T-helper 17 cell (primary cell): ENCODE measurements at places on chromosomes 7 and 10.

GRCh38 chr10:3169271-3169670 is 3.3 kb downstream of the PITRM1 start:
- DNase-seq, result no peak

DNA sequence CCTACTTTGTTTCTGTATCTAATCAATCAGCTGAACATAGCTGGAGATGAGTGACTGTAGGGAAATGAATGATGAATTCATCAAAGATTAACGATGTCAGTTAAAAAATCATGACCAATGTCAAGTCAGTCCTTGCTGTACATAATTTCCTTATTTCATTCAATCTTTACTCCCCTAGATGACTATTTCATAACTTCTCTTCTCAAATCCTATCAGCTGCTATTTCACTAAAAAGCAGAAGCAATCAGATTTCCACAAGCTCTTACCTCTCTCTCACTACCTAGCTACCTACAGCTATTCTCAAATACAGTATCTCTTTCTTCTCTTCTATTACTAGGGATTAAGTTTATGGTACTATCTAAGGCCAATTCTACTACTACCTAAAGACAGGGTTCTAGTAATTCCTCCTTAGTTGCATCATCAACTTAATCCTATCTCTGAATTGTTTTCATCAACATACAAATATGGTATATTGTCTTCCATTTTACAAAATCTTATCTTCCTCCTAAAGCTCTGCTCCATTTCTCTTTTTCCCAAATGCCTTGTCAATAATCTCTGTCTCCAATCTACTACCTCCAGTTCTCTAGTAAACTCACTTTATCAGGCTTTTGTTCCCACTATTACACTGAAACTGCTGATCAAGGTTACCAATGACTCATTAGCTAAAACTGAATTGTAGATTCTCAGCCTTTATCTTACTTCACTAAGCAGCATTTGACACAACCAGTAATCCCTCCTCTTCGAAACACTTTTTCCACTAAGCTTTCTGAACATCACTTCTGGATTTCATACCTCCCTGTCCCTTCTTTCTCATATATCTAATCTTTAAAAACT is 28.4 kb downstream of the JMJD1C start:
- DNase-seq, result no peak

DNA sequence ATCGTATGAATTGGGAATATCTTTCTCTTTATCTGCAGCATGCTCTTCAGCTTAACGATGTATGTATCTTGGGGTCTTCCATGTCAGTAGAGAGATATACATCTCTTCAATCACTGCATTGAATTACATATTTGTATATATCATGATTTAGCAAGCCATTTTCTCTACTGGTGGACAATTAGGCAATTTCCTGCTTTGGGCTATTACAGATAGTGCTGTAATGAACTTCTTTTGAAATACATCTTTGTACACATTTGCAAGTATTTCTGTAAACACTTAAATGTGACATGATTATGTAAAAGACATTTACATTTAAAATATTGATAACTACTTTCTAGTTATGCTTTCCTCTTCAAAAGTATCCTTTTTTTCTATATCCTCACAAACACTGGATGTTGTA is 199.0 kb downstream of the PPP1R9A start:
- no peak for DNase-seq

DNA sequence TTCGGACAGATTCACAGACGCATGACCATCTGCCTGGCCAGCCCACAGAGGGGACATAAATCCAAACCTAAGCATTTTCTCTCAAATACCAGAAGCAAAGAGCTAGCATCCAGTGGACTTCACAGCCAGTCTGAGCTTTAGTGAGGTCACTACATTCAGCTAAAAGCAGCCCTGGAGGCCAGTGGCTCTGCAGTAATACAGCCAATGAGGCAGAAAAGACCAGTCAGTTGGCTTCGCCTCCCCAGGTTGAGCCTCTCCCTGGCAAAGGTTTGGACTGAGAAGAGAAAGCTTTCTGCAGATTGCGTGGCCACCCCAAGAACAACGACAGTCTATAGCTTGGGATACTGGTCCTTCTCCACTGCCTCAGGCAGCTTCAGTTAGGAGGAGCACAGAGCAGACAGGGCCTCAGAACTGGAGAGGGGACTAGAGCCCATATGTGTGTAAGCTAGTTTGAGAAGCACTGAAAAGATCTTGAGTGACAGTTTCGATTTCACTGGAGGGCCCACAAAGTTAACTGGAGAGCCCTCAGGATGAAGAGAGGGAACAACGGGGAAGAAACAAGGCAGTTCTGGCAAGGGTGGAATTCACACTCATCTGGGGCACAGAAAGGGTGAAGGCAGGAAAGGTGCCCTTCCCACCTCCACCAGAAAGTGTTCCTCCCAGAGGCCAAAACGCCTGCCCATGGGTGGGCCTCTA is 3.8 kb downstream of the WDR91 start:
- no peak for DNase-seq

- DNase-seq, result no peak
These were observed 42.8 kb upstream of the RABGEF1 start for GRCh38 chr7:66697449-66698438.

- DNase-seq, result no peak
These were observed 101.2 kb downstream of the BAMBI start for GRCh38 chr10:28778524-28778923.

GRCh38 chr7:2404714-2405119 is 1.3 kb downstream of the CHST12 start:
- DNase-seq, result no peak
